ENCODE measurements at places on chromosomes 1 and 21.

- DNase-seq: no peak
These were observed 74.0 kb downstream of the DMRTA2 start for GRCh38 chr1:50349242-50349565.

DNA sequence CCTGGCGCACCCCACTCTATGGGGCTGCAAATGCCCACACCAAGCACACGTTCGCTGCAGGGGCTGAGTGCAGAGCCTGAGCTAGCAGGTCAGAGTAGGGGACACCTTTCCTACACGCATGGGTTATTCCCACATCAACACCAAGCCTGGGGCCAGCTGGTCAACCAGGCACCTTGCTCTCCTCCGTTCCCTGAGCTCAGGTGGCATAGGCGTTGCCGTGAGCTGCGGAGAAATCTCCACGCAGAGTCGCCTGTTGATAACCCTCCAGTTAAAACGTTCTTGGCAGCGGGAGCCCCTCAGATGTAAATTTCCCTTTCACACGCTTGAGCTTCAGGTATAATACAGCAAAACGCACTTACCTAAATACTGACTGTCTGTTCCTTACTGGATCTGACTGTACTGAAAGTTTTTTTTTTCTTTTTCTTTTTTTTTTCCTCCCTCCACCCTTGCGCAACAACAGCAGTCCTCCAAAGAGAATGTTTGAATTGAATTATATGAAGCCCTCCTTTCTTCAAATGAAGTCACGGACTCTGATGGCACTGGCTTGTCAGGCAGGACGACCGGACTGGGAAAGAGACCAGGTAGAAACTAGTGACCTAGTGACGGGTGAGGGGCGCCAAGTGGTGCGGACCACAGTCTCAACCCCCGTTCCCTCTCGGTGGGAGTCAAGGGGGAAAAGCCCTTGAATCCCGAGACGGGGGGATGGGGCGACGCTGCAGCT, 2.1 kb downstream of the BRINP3 start:
- DNase-seq: no peak

GRCh38 chr1:7117399-7118281, 332.4 kb downstream of the CAMTA1 start:
- no peak for DNase-seq

DNA sequence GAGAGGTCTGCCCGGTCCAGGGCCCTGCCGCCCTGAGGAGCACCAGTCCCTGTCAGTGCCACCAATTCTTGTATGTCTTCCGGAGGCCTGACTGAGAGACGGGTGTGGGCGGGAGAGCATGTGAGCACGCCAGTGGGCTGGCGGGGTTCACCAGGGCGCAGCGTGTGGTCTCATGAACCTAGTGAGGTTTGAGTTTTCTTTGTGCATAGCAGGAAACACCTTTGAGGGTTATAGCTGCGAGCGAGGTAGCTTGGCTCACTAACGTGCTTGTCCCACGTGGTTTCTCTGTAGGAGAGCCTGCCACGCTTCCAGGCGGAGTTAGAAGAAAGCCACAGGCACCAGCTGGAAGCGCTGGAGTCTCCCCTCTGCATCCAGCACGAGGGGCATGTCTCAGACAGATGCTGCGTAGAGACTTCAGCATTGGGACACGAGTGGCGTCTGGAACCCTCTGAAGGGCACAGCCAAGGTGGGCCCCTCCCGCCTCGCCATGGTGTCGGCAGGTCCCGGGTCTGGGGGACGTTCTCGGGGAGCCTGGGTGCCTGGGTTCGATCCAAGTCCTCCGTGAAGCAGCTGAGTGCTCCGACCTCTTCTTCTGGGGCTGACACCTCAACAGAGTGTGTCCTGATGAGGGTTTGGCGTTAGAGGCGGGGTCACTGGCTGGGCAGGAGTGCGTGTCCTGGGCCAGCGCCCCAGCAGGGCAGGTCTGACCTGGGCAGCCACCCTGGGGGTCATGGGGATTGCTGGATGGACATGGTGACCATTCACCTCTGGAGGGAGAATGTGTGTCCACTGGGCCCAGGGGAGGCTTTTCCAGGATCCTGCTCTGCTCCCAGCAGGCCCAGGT, 31.4 kb downstream of the PCNT start:
- DNase-seq: peak; percentile 68

DNA sequence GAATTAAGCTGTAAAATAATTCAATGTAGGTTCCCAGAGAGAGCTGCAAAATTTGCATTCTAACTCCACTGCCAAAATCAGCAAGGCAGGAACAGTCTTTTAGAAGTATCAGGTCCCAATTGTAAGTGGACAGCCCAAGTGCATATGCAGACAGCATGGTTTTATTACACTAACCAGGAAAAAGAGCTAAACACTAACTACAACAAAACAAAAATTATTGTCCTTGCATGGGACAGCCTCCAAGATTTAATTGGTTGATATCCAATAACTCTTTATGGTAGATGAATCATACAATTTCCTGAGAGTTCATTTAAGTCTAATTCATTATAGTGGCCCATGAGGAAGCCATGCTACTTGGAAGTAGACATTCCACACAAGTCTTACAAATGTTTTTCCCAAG, 154.3 kb upstream of the ZNF648 start:
- DNase-seq: no peak

- DNase-seq: no peak
These were observed 9.8 kb upstream of the HMGB4 start for GRCh38 chr1:33854091-33854490.

DNA sequence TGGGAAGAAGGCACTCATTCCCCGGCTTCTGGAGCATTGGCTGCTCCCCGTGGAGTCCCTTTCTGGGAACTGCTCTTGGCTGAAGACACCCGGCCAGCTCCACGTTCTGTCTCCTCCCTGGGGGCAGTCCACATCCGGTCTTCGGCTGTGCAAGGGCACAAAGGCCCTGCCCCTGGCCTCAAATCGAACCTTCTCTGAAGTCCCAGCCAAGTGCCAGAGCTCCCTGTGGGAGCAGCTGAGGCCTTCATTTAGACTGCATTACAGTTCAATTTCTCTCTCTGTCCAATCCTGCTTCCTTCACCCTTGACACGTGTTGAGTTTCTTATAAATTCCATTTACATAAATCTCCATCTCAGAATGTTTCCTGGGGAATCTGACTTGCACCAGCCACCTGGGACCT, 132.9 kb upstream of the POU3F1 start:
- no peak for DNase-seq

- peak; percentile 77 for DNase-seq
These were observed 28.2 kb downstream of the TCEANC2 start for GRCh38 chr1:54081306-54082270.

DNA sequence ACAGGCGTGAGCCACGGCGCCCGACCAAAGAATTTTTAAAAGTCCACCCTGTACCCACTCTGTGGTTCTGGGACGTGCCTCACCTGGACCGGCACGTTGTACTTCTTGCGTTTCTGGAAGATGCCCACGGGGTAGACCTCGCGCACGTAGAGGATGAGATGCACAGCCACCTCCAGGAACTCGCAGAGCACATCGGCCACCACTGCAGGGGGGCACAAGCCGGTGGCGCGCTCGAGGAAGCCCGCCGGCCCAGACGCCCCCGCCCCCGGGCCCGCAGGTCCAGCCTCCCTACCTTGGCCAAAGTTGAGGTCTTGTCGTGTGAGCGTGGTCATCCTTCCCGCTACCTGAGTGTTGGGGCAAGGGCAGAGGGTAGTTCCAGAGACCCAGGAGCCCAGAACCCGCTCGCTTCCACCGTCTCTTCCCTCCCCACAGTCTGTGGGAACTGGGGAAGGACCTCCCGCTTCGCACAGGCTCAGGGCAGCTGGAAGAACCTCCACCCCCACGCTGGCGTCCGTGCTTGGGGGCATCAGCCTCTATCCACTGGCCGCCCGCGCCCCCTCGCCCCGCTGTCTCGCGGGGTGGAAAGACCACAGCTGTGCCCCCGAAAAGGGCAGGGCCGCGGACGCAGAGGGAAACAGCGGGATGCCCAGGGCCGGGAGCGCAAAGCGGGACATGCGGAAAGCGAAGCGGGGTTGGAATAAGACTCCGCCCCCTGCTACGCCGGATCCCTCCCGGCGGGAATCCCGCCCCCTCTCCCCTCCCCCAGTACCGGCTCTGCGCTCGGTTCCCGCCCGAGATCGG, 478 bp downstream of the MAD2L2 start:
- DNase-seq: no peak

DNA sequence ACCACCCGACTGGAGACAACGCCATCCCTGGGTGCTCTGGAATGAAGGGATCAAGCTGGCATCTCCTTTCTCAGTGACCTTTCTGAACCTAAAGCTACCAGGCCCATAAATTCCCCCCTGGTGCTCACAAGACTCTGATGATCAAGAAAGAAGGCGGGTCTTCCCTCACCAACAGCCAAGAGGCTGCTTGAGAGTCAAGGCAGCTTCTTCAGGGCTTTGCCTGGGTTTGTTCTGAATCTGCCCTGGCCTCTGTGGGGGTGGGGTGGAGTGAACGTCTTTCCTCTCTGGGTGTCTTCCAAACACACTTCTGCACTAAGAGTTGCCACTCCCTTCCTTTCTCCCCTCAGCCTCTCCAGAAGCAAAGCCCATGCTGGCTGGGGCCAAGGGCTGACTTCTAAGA, 36.1 kb downstream of the CD247 start:
- peak; percentile 64 for DNase-seq

DNA sequence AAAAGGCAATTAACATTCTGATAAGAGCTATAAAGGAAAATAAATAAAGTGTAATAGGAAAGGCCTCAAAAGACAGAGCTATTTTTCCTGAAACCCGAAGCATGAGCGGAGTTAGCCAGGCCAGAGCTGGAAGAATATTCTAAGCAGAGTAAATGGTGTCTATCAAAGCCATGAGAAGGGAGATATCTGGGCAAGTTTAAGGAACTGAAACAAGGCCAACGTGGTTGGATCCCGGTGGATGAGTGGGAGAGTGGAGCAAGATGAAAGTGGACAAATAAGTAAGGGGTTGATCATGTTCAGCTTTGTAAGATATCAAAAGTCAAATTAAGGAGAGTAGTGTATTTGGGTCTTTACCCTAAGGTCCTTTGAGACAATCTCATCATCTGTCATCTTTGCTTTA, 234.0 kb downstream of the TM2D1 start:
- no peak for DNase-seq

DNA sequence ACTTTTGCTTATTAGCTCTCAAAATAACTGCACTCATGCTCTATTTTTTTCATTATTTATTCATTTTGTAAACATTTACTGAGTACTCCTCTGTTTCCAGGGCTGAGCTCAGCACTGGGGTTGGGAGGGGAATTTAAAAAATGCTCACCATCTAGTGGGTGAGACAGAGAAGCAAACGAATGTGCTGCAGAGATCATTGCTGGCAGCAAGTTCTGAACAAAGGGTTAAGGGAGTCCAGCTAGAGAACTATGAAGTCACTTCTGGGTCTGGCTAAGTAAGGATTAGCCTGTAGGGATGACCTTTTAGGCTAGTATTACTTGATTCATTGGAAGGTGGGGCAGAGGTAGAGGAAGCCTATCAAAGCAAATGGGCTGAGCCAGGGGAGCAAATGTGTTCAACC, 99.1 kb upstream of the ZNF644 start:
- no peak for DNase-seq

- peak; percentile 62 for DNase-seq
These were observed 276.7 kb downstream of the PCP4 start for GRCh38 chr21:40143822-40144525.

DNA sequence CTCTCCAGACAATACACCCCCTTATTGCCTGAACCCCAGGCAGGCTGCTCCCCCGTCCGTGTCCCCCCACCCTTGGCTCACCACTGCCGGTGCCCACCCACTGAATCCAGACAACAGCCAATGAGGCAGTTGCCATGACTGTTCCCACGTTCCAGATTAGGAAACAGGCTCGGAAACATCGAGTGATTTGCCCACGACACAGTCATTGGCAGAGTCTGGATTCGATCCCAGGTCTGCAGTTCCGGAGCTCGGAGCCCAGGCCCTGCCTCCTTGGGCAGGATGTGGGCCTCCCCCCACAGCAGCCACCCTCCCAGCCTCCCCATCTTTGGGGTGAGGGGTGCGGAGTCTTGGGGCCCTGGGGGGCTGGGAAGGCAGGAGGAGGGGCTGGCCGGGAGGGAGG, 20.3 kb upstream of the CLSTN1 start:
- no peak for DNase-seq

- no peak for DNase-seq
These were observed 73.8 kb downstream of the NTPCR start for GRCh38 chr1:233024199-233024598.

All from activated CD8-positive, alpha-beta memory T cell treated with anti-CD3 and anti-CD28 coated beads for 24 hours (primary cell).